ENCODE measurements at places on chromosomes 3 and 15. TPM values are rescaled to one million over a fixed set of nuclear protein-coding genes. Genes with fewer than 3 reads are reported as not detected.
A peak's percentile ranks its signal among the peaks of the same experiment; 100 is the strongest.

The EEFSEC gene
- 16.1 TPM for total RNA-seq

DNA sequence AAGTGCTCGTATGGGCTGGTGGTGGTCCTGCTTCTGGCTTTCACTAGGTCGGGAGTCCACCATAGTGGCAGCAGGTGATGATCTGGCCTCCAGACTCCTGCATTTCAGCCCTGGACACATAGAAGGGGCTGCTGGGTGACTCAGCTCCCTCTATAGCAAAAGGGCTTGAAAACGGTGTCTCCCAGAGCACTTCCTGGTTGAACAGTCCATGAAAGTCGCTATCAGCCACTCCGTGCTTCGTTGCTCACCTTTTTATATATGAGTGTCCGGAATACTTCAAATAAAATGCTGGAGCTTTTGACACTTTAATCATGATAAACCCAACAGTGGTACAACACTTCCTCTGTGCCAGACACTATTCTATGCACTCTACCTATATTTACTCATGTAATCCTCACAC is 213.2 kb downstream of the PDZRN3 start:
- DNase-seq, result no peak

GRCh38 chr3:172155897-172156585 is 116.7 kb downstream of the FNDC3B start:
- DNase-seq, result peak; percentile 64

The POPDC2 gene
- total RNA-seq, result 1.6 TPM

- DNase-seq, result no peak
These were observed 63.9 kb downstream of the UQCC5 start for GRCh38 chr3:52600258-52600657.

The C3orf22 gene
- total RNA-seq, result not detected

DNA sequence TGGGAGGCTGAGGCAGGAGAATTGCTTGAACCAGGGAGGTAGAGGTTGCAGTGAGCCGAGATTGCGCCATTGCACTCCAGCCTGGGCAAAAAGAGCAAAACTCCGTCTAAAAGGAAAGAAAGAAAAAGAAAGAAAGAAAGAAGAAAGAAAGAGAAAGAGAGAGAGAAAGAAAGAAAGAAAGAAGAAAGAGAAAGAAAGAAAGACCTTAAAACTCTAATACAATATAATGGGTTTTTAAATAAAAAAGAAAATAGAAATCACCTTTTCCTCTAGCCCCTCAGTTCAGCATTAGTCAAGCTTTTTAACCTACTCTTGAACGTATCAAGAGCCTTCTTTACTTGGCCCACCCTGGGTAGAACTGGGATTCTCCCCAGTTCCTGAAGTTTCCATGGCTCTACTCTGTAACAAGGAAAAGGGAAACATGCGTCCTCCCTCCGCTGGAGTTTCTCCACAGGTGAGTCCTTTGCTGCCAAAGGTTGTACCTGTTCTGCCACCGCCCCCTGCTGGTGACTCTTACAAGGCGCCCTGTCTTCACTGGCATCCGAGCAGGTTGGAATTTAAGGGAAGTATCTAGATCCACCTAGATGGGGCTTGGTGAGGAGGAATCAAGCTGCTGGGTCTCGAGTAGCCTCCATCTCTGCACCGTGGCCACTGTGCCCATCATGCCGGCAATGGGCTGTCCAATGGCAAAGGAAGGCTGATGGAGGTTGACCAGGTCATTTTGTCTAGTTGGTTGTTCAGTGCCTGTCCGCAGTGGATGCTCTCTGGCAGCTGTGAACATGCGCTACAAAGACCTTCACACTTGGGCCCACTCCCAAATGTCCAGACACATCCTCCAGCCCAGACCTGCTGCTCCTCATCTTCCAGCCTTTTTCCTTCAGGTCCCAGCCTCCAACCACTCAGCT is 20.6 kb upstream of the EPHB3 start:
- peak; percentile 86 for DNase-seq

DNA sequence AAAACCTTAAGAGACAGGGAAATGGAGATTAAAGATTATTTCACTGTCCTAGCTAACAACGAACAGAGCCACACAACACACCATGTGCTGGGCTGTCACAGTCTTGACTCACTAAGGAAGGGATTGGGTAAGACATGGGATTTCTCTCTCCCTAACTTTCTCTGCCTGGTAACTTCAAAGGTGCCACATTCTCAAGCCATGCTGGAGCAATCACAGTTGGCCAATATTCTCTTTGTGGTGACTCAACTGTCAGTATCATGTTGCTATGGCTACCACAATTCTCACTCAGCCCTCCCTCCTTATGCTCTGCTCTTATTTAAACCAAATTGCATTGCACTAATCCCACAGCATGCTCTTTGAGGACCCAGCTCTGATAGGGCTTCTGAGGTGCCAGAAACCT is 74.0 kb downstream of the OXNAD1 start:
- DNase-seq, result no peak

The FETUB gene
- total RNA-seq, result not detected

DNA sequence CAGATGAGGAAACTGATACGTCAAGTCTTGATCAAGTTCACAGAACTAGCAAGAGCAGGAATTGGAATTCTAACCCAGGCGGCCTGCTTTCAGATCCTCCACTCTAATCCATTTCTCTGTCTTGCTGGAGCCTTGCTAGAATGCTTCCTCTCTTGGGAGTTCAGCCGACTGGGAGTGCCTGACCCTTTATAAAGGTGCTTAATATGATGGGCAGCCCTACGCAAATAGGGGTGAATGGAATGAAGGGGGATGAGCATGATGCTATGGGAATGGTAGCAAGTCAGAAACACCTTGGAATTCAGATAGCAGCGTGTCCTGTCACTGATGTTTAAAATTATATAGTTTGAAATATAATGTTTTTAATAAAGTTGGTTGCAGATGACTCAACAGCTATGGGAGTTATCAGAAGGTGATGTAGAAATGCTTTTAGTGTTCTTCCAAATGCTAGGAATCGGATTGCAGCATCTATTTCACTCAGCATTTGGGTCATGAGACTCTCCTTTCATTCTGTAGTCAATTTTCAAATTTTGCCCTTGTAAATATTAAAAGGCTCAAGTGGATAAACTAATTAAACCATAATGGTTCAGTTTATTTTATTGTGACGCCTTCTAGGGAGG is 150.7 kb downstream of the FNDC3B start:
- no peak for DNase-seq
